ENCODE measurements at places on chromosomes 13 and 19.

- no peak for DNase-seq
Observed at GRCh38 chr19:47613165-47614020, 4.5 kb downstream of the BICRA start.

DNA sequence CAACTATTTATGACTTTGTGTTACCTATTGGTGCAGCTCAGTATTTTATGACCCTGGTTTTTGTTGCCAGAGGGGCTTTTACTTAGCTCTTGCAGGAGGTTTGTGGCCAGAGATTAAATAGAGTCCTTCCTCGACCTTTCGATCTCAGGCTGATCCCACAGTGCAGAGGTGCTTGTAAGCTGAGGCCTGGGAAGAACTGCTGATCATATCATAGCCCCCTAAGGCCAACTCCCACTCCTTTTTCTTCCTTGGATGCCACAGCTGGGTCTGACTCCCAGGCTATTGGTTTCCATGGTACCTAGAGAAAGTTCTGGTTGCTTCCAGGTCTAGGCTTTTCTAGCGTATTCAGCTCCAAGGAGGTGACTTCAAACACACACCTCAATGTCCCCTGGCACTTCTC is 324.9 kb downstream of the FOXO1 start:
- no peak for DNase-seq

DNA sequence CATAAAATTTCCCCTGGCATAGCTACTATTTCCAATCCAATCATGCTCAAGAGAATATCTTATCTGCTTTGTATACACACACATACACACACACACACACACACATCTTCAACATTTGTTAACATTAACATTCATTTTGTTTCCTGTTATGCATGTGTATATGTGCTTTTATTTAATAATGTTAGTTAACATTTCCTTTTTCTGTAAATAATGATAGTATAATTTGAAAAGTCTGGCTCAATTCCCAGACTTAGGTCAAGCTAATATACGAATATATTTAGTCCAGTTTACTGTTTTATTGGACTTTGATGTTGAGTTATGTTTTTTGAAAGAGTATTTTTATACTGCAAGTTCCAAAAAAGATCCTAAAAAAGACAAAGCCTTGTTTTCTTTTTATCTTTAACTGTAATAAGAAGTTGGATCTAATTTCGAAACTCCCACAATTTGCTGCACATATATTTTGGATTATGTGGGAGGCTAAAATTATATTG is 1072.4 kb downstream of the EFNB2 start:
- DNase-seq = no peak

DNA sequence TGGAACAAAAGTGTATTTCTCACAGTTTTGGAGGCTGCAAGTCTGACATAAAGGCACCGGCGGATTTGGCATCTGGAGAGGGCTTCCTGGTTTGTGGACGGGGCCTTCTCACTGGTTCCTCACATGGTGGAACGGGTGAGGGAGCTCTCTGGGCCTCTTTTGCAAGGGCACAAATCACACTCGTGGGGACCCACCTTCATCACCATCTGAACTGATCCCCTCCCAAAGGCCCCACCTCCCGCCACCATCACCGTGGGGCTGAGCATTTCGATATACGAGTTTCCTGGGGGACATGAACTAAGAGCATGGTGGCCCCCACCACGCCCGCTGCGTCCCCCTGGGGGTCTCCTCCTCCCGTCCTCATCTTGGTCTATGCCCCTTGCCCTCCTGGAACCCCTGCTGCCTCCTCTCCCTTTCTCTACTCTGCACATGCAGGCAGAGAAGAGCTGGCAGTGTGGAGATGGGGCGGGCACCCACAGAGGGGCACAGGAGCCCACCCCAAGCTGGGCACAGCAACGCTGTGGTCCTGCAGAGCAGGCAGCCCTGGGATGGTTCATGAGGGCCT is 20.8 kb upstream of the SPACA7 start:
- DNase-seq = no peak

GRCh38 chr13:31896427-31896826 is 135.1 kb upstream of the FRY start:
- no peak for DNase-seq

- no peak for DNase-seq
Observed at GRCh38 chr13:73228546-73228945, 169.7 kb downstream of the KLF5 start.

Measured in activated T-cell treated with anti-CD3 and anti-CD28 coated beads for 24 hours (primary cell).